Pericardium fibroblast (primary cell): ENCODE measurements at places on chromosomes 11 and 22. TPM values are rescaled to one million over a fixed set of nuclear protein-coding genes. Genes with fewer than 3 reads are reported as not detected.

The TMEM109 gene
- 60.5 and 77.4 TPM in 2 replicates for total RNA-seq

The SEZ6L gene
- not detected in 2 replicates for total RNA-seq

The MPST gene
- total RNA-seq: 227 TPM in 2 replicates

The IGSF9B gene
- 0.51 and 1.6 TPM in 2 replicates for total RNA-seq

The POU2AF1 gene
- total RNA-seq: not detected in 2 replicates

The RFPL1 gene
- not detected in 2 replicates for total RNA-seq

The GRM5 gene
- under 0.01 TPM in 1 of 2 replicates, not detected in the other for total RNA-seq
